ENCODE measurements at places on chromosomes 2 and 18.

DNA sequence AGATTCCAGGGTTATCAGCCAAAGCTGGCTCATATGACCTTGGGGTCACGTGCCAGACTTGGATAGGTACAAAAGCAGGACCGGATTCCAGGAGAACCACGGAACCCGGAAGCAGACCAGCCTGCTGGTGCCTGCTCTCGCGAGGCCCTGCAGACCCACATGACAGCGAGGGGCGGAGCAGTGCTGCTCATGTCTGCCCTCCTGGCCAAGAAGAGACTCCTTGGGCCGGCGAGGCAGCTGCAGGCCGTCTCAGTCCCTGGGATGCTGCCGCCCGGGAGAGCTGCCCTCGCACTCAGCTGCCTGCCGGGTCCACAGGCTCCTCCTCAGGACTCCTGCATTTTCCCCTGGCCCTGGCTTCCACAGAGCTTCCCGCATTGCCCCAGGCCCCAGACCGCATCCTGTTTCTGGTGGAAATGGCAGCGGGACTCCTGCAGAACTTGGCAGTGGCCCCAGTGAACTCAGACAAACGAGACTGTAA is 739.5 kb downstream of the SOCS6 start:
- no peak for DNase-seq

GRCh38 chr2:129189617-129190319 is 789.7 kb upstream of the RAB6C start:
- no peak for DNase-seq

DNA sequence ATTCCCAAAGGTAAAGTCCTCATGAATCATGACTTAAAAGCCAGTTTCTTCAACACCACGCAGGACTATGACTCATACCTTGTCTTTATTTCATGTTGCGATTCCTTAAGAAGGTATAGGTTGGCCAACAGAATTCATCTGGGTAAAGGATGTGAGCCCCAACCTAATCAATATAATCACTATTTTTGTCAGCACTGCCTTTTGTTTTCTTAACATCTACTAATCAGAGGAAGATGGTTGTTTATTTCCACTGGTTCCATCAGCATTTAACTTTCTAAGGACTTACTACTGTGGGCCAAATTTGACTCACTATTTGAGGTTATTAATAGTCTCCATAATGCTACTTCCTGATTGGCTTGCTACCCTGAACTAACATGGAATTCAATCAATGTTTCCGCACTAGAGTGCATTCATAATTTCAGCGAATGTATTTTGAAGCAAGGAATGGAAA is 78.6 kb downstream of the SCG2 start:
- no peak for DNase-seq

DNA sequence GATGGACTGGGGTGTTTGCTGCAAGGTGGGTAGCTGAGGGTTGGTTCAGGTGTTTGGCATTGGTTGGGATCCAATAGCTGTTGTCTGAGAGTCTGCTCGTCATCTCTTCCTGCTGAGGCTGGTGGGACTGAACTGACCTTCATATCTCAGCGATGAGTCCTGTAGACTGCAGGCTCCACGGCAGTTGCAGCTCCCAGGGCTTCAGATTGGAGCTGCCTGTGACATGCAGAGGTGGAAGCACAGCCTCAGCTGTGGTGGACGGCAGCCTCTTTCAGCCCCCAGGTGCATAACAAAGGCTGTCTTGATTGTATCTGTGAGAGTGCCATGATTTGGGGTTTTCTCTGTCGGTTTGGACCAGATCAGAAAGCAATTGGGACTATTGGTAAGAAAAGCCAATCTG is 3.9 kb upstream of the IL1R2 start:
- no peak for DNase-seq

- DNase-seq: no peak
Observed at GRCh38 chr2:232980683-232981082, 32.4 kb downstream of the NGEF start.

All from DMS79 (cell line).